ENCODE measurements at places on chromosomes 3 and 15.

DNA sequence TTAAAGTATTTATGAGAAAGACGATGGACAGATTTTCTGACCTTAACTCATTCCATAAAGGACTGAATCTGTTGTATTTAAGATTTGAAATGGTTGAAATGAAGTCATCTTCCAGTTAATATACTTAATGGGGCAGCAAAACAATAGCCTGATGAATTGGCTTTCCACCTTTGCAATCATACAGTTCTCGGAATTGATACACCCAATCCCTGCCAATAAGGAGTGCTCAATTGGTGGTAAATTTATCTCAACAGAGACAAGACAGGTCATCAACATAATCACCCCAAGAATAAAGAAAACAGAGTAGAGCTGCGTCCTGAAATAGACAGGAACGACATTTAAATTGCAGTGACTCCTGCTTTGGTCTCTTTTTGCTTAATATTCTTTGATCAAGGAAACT, 11.2 kb downstream of the ANXA2 start:
- DNase-seq: peak; percentile 2

DNA sequence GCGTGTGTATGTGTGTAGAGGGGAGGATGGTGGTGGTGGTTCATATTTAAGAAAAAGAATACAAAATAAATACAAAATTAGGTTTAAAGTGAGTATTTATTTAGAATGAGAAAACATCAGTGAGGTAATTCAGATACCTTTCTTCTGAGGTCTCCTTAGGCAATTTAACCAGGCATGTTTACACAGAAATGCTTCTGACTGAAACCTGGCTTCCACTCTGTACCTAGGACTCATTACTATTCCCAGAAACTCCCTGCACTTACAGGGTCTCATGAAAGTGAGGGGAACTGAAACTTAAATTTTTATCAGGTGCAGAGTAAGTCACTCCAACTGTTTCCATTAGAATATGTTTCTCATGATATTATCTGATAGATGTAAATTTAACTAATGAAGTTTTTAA, 10.3 kb upstream of the DIPK2A start:
- no peak for DNase-seq

DNA sequence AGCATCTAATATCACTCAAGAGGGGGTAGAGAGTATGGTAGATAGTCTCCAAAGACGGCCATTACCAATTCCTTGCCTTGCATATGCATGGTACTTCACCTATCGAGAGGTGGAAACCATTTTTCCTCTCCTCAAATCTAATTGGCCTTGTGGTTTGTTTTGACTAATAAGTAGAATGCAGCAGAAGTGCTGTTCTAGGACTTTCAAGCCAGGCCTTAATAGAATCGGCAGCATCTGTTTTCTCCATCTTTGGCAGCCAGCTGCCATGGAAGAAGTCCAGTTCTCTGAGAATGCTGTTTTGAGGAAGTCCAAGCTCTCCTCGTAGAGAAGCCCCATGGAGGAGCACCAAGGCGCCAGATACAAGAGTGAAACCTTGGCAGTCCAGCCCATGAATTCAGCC, 59.1 kb upstream of the RASGRP1 start:
- no peak for DNase-seq

DNA sequence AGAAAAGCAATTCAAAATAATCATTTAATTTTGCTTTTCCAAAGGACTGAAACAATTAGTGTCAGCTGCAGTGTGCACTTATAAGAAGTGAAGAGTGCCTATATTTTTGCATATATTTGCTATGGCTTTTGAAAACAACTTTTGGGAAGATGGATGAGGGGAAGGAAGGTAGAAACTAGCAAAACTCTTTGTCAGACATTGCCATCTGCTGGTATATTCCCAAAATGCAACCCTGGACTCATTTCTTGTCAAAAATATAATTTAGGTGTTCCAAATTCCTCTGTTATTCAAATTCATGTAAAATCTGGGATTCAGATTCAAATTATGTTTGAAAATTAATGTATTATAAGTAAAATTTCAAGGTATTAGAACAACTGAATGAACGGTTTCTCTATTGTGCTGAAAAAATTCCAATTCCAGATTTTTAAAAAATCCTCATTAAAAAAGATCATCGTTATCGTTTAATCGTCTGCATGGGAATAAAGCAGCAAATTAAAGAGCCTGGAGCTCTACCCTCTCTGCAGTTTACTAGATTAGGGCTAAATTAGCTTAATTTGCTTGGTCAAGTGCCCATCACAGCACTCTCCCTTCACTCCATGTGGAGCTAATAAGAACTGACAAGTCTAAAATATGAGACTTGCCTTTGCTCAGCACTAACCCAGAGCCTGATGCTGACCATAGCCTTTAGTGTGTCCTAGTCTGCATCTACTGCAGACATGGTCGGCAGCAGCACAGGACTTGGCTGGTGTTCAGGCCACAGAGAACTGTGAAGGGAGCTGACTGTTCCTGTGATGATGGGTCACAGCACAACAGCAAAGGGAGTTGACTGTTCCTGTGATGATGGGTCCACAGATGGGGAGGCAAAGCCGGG, 67.9 kb upstream of the MITF start:
- DNase-seq: peak; percentile 42

GRCh38 chr15:73650416-73651126, 17.4 kb upstream of the NPTN start:
- peak; percentile 45 for DNase-seq

- no peak for DNase-seq
These were observed 10.2 kb downstream of the MUC4 start for GRCh38 chr3:195801251-195802183.
